ENCODE measurements at places on chromosomes 3 and 15. TPM values are rescaled to one million over a fixed set of nuclear protein-coding genes. Genes with fewer than 3 reads are reported as not detected.

POPDC2 gene
- polyA plus RNA-seq = 7.3 TPM

RPP25 gene
- polyA plus RNA-seq = 7.3 TPM

GASK1A gene
- 2.3 TPM for polyA plus RNA-seq

CYP1A1 gene
- 0.26 TPM for polyA plus RNA-seq

IMPG2 gene
- polyA plus RNA-seq = 0.15 TPM

SUSD5 gene
- 1.2 TPM for polyA plus RNA-seq

CPNE9 gene
- polyA plus RNA-seq = 0.19 TPM

AGBL1 gene
- polyA plus RNA-seq = not detected

ZMAT3 gene
- 4.2 TPM for polyA plus RNA-seq

CMTM6 gene
- 22.2 TPM for polyA plus RNA-seq

PRR20G gene
- polyA plus RNA-seq = not detected

NPAP1 gene
- polyA plus RNA-seq = 0.04 TPM

RPUSD2 gene
- 12.7 TPM for polyA plus RNA-seq

GOLGA6B gene
- not detected for polyA plus RNA-seq

HAPLN3 gene
- 2.2 TPM for polyA plus RNA-seq

KBTBD8 gene
- 0.43 TPM for polyA plus RNA-seq
